Fibroblast of the aortic adventitia (primary cell): ENCODE measurements at places on chromosomes 2 and 18.

- DNase-seq = peak; percentile 18
Measured at GRCh38 chr2:23566241-23567142, 181.5 kb downstream of the KLHL29 start.

- no peak for DNase-seq
Measured at GRCh38 chr2:139218181-139218580, 438.0 kb upstream of the NXPH2 start.

DNA sequence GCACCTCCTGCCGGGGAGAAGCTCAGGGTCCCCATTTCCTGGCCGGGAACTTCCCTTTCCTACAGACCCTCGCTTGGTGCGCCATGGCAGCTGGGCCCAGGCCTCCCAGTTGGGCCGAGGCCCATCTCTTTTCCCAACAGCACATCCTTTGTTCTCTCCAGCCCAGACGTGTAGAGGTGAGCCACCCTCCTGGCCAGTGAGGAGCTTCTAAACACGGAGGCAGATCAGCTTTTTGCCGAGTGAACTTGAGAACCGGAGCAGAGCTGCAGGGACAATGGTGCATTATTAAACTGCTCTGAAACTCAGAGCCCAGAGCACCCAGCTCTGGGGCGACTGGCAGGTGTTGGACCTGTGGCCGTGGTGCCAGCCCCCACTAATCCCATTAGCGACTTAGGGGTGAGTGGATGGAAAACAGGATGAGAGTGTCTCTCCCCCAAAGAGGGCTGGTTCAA is 25.4 kb downstream of the SH3BP4 start:
- DNase-seq = no peak

DNA sequence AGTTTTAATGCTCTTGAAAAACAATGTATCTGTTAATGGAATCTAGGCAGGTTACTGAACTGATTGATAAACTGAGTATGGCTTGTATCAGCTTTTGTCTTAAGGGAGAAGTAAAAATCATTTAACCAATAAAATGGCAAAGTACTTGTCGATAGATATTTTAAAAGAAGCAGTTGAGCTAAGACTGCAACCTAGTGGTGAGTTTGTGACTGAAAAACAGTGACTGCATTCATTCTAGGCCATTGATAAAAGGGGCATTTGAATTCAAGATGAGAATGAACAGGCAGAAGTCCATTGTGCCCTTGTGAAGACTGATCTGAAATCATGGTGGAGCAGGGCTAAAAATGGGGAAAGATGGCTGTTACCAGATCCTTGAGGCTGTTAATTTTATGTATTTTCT is 59.4 kb upstream of the MSTN start:
- peak; percentile 54 for DNase-seq

GRCh38 chr2:72750977-72751639 is 74.7 kb downstream of the EXOC6B start:
- no peak for DNase-seq

- DNase-seq = peak; percentile 1
Measured at GRCh38 chr2:156322051-156322685, 10.4 kb downstream of the NR4A2 start.
